Sigmoid colon (tissue), 7 donors: ENCODE measurements at places on chromosomes 1 and 21.

- no peaks in the 10 kb centered on the region for H3K36me3 ChIP-seq
- no peaks in the 10 kb centered on the region for H3K4me1 ChIP-seq
- no peak for DNase-seq
- H3K4me3 ChIP-seq: no peak overlapping the region
- H3K27ac ChIP-seq: no peak overlapping the region
- no peaks in the 10 kb centered on the region for H3K27me3 ChIP-seq
Measured at GRCh38 chr1:88029899-88030298, 654.2 kb upstream of the PKN2 start.

GRCh38 chr1:200479816-200480215 is 70.0 kb upstream of the ZNF281 start:
- H3K4me1 ChIP-seq: no peaks in the 10 kb centered on the region
- no peaks in the 10 kb centered on the region for H3K36me3 ChIP-seq
- H3K27ac ChIP-seq: no peak overlapping the region
- no peak overlapping the region for H3K4me3 ChIP-seq
- no peaks in the 10 kb centered on the region for H3K27me3 ChIP-seq
- DNase-seq: no peak

DNA sequence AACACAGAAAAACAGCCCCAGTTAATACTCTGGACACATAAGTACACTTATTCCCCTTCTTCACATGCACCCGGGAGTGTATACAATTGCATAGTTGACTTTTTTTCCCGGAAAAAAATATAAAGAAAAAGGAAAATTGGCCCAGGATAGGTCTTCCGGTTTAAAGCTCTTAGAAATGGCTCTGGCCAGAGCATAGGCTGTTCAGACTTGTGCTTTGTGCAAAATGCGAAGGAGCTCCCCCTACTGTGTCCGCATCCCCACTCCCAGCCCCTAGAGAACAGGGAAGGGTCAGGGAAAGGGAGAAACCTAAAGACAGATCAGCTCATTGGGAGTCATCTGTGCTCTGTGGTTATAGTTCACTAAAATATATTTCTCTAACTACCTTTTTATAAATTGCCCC is 5.5 kb upstream of the MTMR11 start:
- peaks cover 36% of the 10 kb centered on the region for H3K36me3 ChIP-seq
- no peak overlapping the region for H3K4me3 ChIP-seq
- DNase-seq: no peak
- H3K27me3 ChIP-seq: no peaks in the 10 kb centered on the region
- H3K27ac ChIP-seq: peak overlapping the region; percentile 38

DNA sequence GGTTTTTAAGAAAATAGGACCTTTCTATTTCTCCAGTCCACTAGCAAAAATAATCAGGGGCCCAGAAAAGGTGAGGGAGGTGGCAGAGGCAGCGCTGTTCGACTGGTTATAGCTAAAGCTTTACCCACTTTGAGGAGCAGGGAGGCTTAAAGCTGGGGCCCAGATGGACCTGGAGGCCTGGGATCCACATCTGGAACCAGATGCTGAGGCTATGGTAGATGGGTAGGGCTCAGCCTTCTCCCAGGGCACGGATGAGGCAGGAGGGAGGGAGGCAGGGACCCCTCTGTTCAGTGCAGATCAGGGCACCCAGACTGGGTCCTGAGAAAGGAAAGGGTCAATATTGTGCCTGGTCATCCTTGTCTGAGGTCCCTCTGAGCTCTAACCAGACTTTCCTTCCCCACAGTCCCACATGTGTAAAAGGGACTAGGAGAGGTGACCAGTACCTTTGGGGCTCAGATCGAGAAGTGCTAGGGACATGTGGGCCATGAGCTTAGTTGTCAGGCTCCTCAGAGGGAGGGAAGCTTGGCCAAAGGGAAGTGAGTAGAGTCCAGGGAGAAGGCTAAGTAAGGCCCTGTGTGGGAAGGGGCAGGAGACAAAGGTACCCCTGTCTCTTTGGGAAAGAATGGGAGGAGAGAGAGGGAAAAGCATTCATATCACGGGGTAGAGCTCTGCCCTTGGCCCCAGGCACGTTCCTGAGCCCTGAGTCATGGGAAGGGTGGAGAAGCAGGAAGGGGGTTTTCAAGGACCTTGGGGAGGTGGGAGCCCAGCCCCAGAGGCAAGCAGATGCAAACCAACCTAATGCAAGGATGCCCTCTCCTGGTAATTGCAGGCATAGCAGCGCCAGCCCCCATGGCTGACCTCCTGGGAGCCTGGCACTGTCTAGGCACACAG is 15.4 kb downstream of the LMNA start:
- H3K4me1 ChIP-seq: peaks cover 4% of the 10 kb centered on the region
- H3K27me3 ChIP-seq: no peaks in the 10 kb centered on the region
- no peak overlapping the region for H3K4me3 ChIP-seq
- DNase-seq: peak; percentile 95
- peaks cover 44% of the 10 kb centered on the region for H3K36me3 ChIP-seq
- peak overlapping the region; percentile 98 for H3K27ac ChIP-seq

GRCh38 chr1:223244366-223245103 is 101.5 kb upstream of the TLR5 start:
- H3K4me3 ChIP-seq: no peak overlapping the region
- H3K36me3 ChIP-seq: no peaks in the 10 kb centered on the region
- no peaks in the 10 kb centered on the region for H3K27me3 ChIP-seq
- no peak overlapping the region for H3K27ac ChIP-seq
